ENCODE measurements at places on chromosomes 2 and 18.

- no peak for DNase-seq
Measured at GRCh38 chr18:8329186-8329771, 280.0 kb upstream of the RAB12 start.

DNA sequence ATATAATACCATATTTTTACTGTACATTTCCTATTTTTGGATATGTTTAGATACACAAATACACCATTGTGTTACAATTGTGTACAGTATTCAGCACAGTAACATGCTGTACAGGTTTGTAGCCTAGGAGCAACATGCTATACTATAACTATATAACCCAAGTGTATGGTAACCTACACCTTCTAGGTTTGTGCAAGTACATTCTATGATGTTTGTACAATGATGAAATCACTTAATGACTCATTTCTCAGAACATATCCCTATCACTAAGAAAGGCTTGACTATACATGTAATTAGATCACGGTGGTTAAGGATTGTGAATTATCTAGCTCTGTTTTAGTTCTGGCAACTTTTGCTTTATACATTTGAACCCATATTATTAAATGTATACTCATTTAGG, 31.3 kb downstream of the NPHP1 start:
- DNase-seq: no peak

- no peak for DNase-seq
Measured at GRCh38 chr2:237942513-237942899, 24.3 kb upstream of the UBE2F start.

DNA sequence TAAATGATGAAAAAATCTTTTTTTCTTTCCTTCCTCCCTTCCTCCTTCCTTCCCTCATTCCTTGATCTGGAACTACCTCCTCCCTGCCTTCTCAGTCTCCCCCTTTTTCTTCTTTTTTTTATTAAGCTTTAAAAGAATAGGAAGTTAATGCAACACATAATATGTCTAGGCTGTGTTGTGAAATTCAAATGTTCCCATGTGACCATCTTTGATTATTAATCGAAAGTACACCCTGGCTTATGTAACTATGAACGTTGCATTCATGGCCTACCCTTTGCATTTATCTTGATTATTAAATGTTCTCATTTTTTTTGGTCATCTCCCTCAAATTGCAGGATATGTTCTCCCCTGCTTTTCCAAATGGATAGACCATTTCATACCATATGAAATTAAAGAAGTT, 376.0 kb downstream of the DSEL start:
- DNase-seq: no peak

DNA sequence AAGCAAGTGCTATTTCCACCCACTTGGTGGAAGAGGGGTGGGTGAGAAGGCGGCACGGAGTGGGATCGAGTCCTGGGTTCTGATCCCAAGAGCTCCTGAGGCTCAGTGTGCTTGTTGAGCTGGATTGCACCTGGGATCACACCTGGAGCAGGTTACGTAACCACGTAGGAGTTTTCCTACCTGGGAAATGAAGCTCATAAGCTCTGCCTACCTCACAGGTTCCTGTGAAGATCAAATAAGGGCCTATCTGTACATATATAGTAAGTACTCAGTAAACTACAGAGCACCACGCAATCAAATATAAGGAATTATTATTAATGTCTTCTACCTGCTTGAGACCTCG, 11.0 kb downstream of the NPC1 start:
- no peak for DNase-seq

- no peak for DNase-seq
Measured at GRCh38 chr2:69018678-69019095, 5.7 kb downstream of the ANTXR1 start.

DNA sequence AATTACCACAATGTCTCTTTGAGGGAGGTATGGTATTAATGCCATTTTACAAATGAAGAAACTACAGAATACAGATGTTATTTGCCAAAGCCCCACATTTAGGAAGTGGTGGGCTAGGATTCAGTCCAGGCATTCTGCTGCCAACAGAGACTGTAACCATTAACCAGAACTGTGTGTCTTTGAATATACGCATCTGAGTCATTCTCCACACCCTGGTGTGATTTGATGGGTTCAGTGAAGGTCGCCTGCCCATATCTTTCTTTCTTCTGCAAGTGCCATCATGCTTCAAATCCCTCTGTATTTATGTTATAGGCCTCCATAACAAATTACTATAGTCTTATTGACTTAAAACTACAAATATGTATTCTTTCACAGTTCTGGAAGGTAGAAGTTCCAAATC, 479.0 kb upstream of the DCC start:
- no peak for DNase-seq

GRCh38 chr2:165757906-165758675, 36.0 kb downstream of the GALNT3 start:
- DNase-seq: no peak

DNA sequence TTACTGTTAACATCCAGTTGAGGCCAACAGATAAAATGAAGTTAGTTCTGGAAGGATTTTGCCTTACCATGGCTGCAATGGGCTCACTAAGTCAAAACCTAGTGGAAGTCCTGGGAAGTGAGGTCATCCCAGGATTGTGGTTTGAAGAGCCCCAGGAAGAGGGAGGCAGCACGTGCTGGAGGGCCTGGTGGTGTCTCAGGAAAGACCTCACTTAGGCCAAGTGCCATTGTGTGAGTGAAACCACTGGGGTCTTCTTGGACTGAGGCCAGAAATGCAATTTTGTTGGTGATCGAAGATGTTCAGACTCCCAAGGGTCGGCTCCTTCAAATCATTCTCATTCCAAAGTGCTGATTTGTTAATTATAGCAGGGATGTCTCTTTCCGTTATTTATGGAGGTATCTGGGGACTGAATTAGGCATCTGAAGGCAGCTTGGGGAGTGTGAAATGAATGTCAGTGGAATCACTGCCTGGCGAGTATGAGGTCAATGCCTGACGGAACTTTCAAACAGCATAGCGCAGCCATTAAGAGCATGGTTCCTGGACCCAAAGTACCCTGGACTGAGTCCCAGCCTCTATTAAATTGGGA, 60.0 kb downstream of the IL1R2 start:
- DNase-seq: no peak

GRCh38 chr2:191688934-191689695, 11.2 kb downstream of the NABP1 start:
- DNase-seq: no peak

DNA sequence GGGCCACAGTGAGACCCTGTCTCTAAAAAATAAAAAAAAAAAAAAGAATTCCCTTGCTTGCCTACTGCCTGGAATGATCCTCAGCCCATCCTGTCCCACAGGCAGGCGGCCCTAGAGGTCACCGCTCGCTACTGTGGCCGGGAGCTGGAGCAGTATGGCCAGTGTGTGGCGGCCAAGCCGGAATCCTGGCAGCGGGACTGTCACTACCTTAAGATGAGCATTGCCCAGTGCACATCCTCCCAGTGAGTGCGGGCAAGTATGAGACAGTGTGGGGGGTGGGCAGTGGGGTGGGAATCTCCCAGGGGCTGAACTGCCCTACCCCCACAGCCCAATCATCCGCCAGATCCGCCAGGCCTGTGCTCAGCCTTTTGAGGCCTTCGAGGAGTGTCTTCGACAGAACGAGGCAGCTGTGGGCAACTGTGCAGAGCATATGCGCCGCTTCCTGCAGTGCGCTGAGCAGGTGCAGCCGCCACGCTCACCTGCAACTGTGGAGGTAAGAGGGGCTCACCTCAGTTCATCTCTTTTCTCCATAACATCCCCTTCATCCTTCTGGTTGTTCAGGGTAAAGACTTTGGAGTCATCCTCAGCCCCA, 1.6 kb downstream of the CHCHD5 start:
- DNase-seq: no peak

- DNase-seq: no peak
Measured at GRCh38 chr2:85702172-85702571, 8.0 kb downstream of the GNLY start.

DNA sequence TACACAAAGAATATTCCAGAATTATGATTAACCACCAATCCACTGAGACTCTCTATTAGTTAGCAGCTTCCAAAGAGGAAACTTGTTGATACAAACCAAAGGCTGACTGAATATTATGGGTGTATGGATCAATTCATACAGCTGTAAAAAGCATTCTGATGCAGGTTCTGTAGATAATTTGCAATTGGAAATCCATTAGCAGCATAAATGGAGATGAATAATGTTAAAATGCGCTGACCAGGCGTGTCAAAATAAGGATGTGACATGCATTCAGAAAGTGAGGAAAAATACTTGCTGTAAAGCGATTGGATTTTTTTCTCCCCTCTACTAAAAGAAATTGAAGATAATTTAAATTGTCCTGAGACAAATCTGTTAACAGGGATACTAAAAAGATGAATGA, 169.0 kb upstream of the DDX18 start:
- no peak for DNase-seq

DNA sequence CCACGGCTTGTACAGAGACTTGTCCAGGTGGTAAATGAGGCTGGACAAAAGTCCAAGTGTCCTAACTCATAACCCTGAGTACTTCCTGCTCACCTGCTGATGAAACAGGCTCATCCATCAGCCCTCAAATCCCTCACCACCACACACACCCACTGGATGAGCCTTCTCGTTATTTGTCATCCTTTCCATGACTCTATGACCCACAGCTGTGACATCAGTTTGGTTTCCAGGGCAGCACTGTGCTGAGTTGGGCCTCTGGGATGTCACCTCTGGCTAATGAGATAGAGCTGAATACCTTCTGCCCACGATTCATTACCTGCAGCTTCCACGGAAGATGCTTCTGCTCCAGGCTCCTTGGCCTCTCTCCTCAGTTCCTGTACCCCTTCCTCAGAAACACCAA, 39.4 kb downstream of the SLC14A2 start:
- DNase-seq: no peak

DNA sequence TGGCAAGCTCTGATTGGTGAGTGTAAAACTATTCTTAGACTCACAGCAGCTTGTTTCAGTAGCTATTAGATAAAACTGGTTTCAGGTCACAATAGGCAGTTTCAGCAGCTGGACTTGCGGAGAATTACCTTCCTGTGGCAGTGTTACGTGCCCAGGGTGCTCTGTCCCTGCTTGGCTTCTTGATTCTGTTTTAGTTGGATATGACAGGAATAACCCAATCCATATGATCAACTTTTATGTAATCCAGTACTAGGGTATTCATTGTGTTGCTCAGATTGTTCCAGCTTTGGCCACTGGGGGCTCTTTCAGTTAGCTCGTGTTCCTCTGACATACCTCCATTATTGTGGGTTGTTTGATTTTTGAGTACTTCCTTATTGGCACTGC, 43.1 kb downstream of the INPP4A start:
- peak; percentile 52 for DNase-seq

- no peak for DNase-seq
Measured at GRCh38 chr18:24631243-24632025, 171.0 kb downstream of the HRH4 start.

DNA sequence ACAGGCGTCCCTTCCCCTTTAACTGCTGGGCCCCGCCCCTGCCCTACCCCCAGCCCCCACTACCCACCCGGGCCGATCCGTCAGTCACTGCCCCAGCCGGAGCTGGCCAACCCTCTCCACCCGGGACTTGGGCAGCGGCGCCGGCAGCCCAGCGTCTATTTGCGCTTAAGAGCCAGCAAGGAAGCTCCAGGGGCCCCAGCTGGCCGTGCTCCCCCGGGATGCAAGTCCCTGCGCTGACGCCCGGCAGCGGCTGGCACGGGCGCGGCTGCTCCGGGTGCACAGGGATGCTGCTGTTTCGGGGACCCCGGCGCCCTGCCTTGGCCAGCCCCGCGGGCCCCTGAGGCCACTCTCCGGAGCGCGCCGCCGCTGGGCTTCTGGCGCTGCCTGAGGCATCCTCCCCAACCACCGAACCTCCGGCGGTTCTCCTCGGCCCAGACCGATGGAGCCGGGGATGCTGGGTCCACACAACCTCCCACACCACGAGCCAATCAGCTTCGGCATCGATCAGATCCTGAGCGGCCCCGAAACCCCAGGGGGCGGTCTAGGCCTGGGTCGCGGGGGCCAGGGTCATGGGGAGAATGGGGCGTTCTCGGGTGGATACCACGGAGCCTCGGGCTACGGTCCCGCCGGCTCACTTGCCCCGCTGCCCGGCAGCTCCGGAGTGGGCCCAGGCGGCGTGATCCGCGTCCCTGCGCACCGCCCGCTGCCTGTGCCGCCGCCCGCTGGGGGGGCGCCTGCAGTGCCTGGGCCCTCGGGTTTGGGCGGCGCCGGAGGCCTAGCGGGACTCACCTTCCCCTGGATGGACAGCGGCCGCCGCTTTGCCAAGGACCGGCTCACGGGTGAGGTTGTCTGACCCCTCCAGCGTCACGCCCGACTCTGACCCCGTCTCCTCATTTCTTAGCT, at the start of gene TLX2:
TLX2 (plus strand) TSS at position 83 of the 903 bp plus-strand sequence; CDS start at position 440, 357 bp downstream.
- no peak for DNase-seq

GRCh38 chr2:42086500-42086953, 38.7 kb downstream of the PKDCC start:
- peak; percentile 50 for DNase-seq

- no peak for DNase-seq
Measured at GRCh38 chr2:65368468-65368867, 63.9 kb downstream of the SPRED2 start.

- DNase-seq: no peak
Measured at GRCh38 chr18:76993573-76993972, 139.0 kb downstream of the MBP start.

GRCh38 chr2:44934038-44934982, 7.2 kb upstream of the SIX3 start:
- no peak for DNase-seq

DNA sequence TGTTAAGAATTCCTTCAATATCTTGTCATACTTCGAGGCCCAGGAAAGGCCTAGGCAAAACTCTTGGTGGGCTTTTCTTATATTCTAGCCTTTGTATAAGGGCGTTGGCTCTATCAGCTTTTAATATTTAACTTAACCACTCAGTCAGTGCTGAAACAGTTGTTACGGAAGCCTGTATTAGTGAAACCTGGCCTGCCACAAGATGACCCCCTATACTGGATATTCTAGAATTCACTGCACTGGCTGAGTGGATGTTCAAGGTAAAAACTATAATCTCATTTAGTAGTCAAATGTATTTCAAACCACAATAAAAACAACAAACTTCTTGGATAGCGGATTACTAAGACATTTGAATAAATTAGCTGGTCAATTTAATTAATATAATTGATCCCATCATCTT, 91.7 kb upstream of the HNMT start:
- DNase-seq: no peak

DNA sequence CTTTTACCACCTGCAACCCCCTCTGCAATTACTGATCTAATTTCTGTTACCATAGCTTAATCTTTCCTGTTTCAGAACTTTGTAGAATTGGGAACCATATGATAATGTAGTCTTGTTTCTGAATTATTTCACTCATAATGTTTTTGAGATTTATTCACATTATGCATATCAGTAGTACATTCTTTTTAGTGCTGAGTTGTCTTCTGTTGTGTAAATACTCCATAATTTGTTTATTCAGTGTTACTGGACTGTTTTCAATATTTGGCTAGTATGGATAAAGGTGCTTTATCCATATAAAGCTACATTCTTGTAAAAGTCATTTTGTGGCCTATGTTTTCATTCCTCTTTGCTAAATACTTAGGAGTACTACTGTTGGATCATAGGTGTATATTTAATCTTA, 152.5 kb downstream of the TAF4B start:
- no peak for DNase-seq

- DNase-seq: no peak
Measured at GRCh38 chr2:156229724-156230362, 102.7 kb downstream of the NR4A2 start.

All from activated T-cell treated with anti-CD3 and anti-CD28 coated beads, Interleukin-2, amount 50 U/mL, for 24 hours (primary cell).